Activated CD4-positive, alpha-beta T cell treated with anti-CD3 and anti-CD28 coated beads for 48 hours (primary cell): ENCODE measurements at places on chromosomes 1 and 21.

DNA sequence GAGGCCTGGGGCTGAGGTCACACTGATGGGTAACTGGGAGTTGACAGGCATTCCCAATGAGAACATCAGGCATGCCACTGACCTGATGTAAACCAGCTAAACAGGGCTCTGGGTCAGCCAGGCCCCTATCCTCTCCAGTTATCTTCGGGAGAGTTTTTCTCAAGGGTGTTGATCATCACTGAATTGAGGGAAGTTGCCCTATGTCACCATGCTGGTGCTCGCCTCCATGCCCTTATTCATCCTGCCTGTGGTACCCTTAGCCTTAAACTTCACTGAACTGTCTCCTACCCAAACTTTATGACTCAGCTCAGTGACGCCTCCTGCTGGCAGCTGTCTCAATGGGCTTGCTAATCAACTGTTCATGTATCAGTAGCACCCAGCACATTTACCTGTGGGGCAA is 80.7 kb upstream of the TNR start:
- DNase-seq, result peak; percentile 55

- DNase-seq, result no peak
These were observed 70.6 kb downstream of the SYT6 start for GRCh38 chr1:114082867-114083585.

DNA sequence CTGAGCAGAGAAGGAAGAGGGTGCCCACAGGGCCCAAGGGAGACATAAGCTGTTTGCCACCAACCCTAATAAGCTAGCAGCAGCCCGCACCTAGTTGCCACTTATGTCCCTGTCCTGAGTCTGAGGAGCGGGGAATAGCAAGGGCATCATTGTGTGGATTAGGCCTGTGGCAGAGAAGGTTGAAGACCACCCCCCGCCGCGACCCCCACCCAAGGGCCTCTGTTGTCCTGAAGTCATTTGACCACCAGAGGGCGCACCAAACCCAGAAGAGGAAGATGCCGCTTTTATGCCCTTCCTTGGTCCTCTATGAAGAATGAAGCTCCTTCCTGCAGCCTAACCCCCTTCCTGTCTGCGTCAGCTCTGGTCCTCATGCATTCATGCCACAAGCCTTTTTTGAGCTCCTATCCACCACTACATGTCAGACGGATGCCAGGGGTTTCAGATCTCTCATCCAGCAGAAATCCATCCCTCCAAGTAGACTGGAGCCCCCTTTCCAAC is 16.6 kb downstream of the RHBG start:
- peak; percentile 80 for DNase-seq

DNA sequence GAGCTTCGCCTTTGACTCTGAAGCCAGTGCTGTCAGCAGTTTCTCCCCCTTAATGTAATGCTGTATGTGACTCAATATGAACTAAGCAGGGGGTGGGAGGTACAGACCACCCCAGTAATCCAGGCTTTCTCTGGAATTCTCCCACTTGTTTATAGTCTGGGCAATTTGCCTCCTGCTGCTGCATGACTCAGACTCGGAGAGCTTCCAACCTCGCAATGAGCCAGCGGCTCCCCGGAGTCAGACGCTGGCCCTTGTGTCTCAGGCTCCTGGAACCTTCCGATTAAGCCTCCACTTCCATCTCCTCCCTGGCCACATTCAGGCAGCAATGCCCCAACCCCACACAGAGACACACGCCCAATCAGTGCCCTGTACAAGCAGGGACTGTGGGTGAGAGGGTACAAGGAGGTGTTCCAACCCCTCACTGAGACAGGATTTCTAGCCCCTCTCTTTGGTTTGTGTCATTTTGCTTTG is 471.7 kb upstream of the VAMP3 start:
- no peak for DNase-seq

DNA sequence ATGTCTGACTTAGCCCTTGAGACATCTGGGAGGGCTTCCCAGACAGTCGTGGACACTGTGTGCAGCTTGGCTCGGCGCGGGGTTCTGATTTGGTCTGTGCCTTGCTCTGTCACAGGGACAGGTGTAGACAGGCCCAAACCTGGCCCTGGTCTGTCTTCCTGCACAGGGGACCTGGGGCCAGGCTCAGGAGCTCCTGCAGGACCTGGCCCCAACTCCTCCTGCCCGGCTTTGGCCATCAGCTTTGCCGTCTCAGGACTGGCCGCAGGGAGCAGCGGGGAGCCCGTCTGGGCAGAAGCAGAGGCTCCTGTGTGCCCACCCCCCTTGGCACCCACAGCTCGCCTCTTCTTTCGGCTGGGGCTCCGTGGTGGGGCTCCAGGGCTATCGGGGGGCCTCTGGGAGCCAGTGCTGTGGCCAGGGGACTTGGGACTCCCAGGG is 1.7 kb downstream of the PERM1 start:
- no peak for DNase-seq

GRCh38 chr1:117001254-117001927 is at the start of gene CD101:
TSS of gene CD101 (plus strand) at chr1:117001760. CDS start at chr1:117001818, 58 bp downstream.
- peak; percentile 59 for DNase-seq

- DNase-seq, result no peak
These were observed 59.8 kb downstream of the KDM1A start for GRCh38 chr1:23079025-23079424.

DNA sequence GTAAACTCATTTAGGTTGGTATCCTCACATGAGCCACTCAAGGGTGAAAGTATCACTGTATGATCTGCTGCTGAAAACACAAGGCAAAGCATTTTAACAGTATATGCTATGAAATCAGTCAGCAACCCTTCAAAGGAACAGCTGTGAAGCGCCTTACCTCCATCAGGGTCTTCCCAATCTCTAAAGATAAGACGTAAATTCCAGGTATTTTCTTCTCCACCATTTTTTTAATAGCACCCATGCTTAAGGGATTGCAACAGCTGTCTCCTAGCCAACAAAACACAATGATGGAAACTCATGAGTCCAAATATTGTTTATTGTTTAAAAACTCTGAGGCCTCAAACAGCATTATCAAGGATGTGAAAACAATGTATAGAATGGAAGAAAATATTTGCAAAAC is 4.8 kb downstream of the PPT1 start:
- DNase-seq, result no peak

GRCh38 chr1:79197421-79197820 is 190.9 kb upstream of the ADGRL4 start:
- DNase-seq, result no peak

DNA sequence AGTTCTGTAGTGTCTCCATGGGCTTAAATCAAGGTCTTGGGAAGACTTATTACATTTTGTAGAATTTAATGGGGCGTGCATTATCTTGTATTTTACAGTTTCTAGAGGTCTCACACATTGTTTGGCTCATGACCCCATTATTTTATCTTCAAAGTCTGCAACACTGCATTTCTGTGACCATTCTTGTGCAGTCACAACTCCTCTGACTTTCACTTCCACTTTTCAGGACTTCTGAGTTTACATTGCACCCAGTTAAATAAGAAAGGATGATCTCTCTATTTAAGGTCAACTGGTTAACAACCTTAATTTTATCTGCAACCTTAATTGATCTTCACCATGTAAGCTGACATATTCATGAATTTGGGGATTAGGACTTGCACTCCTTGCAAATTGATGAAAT is 1186.6 kb downstream of the MRPL39 start:
- DNase-seq, result no peak
